Left ventricle myocardium inferior (tissue), 1 donor: ENCODE measurements at places on chromosomes 2 and 18. TPM values are rescaled to one million over a fixed set of nuclear protein-coding genes. Genes with fewer than 3 reads are reported as not detected.

DNA sequence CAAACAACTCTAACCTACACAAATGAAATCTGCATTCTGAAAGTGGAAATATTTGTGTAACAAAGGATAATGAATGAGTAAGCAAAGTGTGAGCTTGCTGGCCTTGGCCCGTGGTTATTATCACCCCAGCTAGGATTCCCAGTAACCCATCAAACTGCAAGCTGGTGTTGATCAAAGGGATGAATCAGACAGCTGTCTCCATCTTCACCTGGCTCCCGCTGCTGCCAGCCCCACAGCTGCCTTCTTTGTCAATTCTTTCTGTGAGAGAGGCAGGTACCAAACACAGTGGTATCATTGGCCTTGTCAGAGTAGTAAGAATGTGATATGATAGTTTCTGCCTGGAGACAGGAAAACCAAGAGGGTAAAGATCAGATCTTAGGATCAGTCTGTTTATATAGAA is 25.2 kb upstream of the RGPD4 start:
- no peak for DNase-seq

GRCh38 chr2:119059287-119059686 is 99.3 kb downstream of the C1QL2 start:
- DNase-seq = no peak

DNA sequence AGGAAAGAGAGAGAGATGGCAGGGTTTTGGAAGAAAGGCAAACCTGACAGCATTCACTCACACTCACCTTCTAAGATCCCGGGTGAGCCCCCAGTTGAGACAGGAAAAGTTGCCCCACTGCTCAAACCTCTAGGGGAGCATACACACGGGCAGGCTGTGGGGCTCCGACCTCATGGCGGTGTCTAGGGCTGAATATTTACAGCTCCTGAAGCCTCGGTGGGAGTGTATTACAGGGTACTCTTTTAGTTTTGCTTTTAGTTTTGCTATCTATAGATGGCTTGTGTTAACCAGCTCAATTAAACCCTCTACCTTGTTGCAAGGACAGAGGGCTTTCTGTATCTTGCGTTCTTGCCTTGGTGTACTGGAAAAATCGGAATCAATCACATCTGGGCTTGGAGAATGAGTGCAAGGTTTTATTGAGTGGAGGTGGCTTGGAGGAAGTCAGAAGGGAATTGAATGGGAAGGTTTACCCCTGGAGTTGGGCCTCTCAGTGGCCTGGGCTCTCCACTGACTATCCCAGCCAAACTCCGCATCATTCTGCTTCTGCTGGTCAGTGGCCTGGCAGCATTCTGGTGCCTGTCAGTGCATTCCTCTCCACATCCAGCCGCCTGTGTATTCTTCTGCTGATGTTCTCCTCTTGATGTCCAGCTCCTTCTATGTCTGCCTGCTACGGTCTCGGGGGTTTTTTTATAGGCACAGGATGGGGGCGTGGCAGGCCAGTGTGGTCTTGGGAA is 10.1 kb upstream of the IFIH1 start:
- no peak for DNase-seq

GRCh38 chr18:75868031-75868430 is 440.5 kb upstream of the SMIM21 start:
- DNase-seq = no peak

Gene CAVIN2
- 93.9 TPM for total RNA-seq

Gene EPB41L5
- total RNA-seq = 9.1 TPM

DNA sequence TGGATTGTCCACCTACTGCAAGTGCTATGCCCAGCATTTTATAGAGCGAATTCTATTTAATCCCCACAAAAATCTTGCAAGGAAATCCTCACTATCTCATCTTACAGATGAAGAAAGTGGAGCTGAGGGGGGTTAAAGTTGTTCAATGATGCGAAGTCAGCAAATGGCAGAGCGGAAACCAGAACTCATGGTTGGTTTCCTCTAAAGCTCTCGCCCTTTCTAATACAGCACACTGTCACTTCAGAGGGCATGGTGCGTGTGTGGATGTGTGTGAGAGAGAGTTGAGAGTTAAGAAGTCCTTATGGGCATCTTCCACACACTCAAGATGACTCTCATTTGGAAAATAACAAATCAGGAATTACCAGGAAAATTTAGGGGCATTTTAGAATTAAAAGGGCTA is 78.4 kb downstream of the TGFA start:
- no peak for DNase-seq

DNA sequence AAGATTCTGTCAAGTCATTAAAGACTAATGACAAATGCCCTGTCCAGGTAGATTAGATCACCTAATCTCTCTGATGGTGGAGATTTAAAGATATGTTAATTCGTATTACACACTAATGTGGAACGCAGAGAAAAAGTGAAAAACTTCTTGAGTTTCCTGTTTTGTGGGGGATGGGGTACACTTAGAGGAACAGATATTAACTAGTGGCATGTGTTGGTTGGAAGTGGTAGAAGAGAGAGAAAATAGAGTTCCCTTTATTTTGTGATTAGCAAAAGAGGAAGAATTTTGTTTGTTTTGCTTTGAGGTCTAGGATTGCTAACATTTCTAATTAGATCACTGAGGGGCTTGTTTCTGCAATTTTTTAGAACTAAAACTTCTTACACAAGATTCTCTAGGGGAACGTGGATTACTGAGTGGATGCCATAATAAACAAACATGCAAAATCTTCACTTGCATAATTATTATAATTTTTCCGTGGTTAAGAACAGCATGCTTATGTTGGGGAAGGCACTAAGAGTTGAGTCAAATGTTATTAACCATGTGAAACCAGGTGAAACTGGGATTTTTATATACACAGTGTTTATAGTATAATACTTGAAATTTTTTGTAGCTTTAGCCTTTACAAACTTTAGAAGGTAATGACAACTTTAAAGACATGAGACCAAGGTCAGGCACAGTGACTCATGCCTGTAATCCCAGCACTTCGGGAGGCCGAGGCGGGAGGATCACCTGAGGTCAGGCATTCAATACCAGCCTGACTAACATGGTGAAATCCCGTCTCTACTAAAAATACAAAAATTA is 97.4 kb upstream of the STK17B start:
- DNase-seq = no peak

Gene MTCL1
- total RNA-seq = 9.1 TPM

DNA sequence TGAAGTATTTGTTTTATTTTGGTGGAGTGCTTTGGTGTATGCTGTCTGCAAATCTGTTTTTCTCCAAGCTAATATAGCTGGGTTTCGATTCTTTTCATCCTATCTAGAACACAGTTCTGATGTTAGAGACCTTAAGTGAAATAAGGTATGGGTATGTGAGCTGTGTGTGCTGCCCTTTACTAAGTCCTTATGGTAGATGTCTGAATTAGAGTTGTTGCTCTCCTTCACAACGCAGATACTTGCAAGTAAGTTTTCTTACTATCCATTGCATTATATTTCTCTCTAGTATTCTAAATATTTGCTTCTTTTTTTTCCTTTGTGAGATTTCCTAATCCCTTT is 38.6 kb downstream of the AGFG1 start:
- DNase-seq = no peak
